Endothelial cell of coronary artery (primary cell): ENCODE measurements at places on chromosomes 3 and 15. TPM values are rescaled to one million over a fixed set of nuclear protein-coding genes. Genes with fewer than 3 reads are reported as not detected.

PIF1 gene
- total RNA-seq: 6.3 and 8.4 TPM in 2 replicates

ANKUB1 gene
- total RNA-seq: not detected in 2 replicates

LSMEM2 gene
- total RNA-seq: not detected in 2 replicates

PLSCR2 gene
- total RNA-seq: 0.18 TPM in 1 of 2 replicates, not detected in the other

TLR9 gene
- total RNA-seq: not detected in 2 replicates

ACAD11 gene
- 19.7 and 29.8 TPM in 2 replicates for total RNA-seq

KBTBD13 gene
- total RNA-seq: not detected in 2 replicates

NOX5 gene
- under 0.01 TPM in 1 of 2 replicates, not detected in the other for total RNA-seq

SEMA6D gene
- total RNA-seq: 2.1 and 2.2 TPM in 2 replicates

GASK1A gene
- 0.38 TPM in 1 of 2 replicates, not detected in the other for total RNA-seq

AADAC gene
- total RNA-seq: 0.27 and 0.56 TPM in 2 replicates

GOLGA6L7 gene
- total RNA-seq: not detected in 2 replicates

CXCR6 gene
- not detected in 2 replicates for total RNA-seq

SYNPR gene
- total RNA-seq: not detected in 2 replicates

HTD2 gene
- 3.8 and 5.5 TPM in 2 replicates for total RNA-seq

FOXL2NB gene
- 0.09 TPM in 1 of 2 replicates, not detected in the other for total RNA-seq

LRRC49 gene
- total RNA-seq: 4.3 and 6.3 TPM in 2 replicates

EIF5A2 gene
- 4.4 and 8.2 TPM in 2 replicates for total RNA-seq

GPD1L gene
- total RNA-seq: 14.4 and 18.4 TPM in 2 replicates

UACA gene
- total RNA-seq: 105 and 120 TPM in 2 replicates
